AG04450 (cell line): ENCODE measurements at places on chromosomes 3 and 15.

- DNase-seq = no peak
Measured at GRCh38 chr3:189632242-189632641, 1.1 kb downstream of the TP63 start.

GRCh38 chr3:79653266-79653830 lies 114.5 kb downstream of the ROBO1 start:
- no peak for DNase-seq

DNA sequence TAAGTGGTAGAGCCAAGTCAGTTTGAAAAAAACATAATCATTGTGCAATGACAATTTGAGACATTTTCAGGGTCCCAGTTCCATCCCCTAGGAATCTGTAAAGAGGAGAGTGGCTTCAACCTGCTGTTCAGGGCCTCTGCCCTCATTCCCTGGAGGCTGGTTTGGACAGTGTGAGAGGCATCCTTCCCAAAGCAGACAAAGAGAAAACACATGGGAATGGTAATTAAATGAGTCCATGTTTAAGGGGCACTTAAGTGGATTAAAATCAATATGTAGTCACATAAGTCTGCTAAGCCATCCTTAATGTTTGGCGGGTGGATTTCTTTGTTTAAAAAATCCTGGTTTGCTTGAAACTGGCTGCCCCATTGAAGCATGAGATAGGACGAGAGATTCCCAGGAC lies 146.3 kb upstream of the CTDSPL start:
- no peak for DNase-seq

DNA sequence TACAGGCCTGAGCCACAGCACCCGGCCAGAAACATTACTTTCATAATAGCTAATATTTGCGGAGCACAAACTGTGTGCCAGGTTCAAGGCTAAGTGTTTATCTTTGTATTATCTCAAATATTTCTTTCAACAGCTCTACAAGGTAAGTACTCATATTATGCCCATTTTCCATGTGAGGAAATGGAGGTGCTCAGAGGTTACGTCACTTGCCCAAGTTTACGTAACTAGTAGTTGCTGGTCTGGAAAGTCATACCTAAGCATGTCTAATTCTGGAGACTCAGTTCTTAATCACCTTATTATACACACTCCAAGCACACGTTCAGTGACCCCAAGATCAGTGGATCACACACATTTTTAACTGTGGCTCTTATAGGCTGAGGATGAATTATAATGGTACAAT lies 177.5 kb downstream of the OXSM start:
- no peak for DNase-seq

DNA sequence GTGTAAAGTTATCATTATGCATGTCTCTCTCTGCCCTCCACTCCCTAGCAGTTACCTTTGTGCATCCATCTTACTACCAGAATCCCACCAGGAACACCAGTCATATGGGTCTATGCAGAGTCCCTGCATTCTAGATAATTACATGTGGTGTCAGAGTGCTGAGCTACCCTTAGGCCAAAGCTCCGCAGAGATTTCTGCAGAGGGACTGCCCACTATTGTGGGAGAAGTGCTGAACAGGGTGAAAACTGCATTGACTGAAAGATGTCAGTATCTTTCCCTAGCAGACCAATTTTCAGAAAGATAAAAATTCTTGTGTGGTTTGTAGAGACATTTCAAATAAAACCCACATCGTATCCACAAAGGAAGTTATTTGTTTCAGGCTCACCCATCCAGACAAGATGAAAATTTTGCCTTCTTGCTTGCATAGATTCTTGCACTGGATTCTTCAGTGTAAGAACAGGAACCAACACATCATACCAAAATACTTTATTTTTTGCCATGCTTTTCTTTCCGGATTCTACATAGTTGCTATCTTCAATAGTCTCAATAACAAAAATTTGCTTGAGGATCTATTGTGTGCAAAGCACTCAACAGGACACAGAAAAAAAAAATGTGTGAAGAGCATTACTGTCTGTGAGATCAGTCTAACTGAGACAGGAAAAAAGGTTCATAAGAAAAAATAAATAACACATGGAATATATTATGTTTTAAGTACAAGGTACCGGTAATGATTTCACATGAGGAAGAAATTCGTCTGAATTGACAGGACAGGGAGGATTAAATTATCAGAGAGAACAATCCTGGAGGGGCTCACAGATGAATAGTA lies 32.0 kb upstream of the CCDC80 start:
- no peak for DNase-seq

- no peak for DNase-seq
Measured at GRCh38 chr15:95565690-95566089, 764.8 kb upstream of the NR2F2 start.

DNA sequence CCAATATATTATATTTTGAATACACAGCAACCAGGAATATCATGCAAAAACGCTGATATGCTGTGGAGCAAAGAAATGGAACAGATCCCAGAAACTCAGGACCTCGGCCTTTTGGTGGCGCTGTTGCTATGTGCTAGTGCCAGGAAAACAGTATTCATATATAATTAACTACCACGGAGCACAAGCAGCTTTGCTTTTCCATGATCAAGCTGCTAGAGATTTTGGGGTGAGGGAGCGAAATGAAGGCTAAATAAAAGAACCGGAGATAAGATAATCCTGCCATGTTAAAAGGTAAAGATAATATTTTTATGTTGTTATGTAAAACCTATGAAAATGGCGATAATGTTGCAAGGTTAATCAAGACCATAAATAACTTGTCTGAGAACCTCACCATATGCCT lies 157.7 kb upstream of the FAM3D start:
- DNase-seq = peak; percentile 33

DNA sequence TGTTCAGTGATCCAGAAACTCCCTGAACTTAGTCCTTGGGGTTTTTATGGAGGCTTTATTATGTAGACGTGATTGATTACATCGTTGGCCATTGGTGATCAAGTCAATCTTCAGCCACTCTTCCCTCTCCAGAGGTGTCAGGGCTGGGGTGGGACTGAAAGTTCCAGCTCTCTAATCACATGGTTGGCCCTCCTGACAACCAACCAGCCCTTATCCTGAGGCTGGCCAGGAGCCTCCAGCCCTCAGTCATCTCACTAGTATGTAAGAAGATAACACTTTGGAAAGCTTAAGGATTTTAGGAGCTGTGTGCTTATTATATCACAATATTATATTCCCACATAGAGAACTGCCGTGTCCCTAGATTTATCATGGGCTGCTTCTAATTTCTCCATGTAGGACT lies 142.3 kb downstream of the VPS8 start:
- no peak for DNase-seq

DNA sequence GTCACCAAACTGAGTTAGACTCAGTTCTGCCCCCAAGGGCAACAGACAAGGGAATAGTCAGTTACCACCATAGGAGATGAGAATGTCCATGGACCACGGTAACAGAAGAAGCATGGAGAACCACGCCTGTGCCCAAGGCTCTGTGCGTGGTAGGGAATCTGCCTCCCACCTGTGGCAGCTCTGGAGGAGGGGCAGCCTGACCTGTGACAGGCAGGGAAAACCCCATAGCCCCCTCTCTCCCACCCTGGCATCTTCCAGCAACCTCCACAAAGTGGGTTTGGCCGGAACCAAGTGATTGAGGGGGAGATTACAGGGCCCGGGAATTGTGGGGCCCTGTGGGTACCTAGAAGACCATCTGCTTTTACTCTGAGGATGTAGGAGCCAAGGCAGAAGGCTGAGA lies 14.3 kb upstream of the LTF start:
- DNase-seq = no peak

DNA sequence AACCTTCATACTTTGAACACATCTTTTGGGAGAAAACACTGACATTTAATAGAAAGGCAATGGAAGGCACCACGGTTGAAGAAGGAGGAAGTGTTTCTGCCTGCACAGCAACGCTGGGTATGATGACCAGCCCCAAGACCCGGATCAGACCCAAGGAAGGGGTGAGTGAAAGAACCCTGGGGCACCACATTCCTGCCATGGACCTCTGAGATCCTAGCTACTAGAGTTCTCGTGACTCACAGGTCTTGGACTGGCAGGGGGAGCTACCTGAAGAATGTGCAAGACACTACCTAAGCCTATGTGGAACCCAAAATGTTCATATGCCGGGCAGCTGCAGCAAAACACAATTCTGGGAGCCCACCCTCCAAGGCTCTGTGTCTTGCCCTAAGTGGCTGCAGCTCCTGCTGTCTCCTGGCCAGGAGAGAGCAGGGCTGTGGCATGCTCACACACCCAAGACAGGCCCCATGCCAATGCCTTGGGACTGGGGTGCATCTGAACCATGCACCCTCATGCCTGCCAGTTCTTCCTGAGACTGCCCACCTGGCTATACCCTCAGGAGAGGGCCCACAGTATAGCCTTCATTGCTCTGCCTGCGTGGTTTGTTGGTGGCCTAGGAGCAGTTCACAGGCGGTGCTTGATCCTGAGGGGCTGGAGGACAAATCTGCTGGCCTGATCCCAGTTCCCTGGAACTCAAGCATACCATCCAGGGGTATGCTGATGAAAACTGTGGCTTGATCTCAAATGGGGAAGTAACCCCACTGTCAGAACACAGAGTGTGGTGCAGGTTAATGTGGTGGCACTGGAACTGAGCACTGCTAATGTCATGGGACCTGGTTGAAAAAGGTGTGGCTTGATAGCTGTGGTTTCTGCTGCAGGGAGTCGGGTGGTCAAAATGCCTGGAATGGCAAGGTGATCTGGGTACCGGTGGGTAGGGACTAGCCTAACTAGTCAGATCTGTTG lies 353.3 kb upstream of the ARHGEF26 start:
- DNase-seq = no peak

- DNase-seq = no peak
Measured at GRCh38 chr3:64870876-64871646, 183.3 kb upstream of the ADAMTS9 start.

GRCh38 chr3:14366248-14366647 lies 36.2 kb upstream of the SLC6A6 start:
- DNase-seq = no peak

DNA sequence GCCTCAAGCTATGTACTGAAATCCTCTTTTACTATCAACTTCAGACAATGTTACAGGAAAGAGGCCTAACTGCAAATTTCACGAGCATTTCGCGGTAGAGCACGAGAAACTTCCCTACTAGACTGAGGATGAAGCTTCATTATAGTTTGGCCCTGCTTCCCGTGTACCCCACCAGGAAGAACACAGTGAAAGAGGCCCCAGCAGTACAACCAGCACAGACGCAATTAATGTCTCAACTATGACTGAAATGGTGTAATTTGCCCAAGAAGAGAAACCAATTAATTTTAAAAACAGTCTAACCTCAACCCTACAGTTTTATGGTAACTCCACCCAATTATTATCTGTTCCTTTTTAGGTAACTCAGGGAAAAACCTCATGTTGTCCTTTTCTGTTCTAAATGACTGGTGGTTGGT lies 12.1 kb downstream of the CHSY1 start:
- no peak for DNase-seq

GRCh38 chr15:101133751-101134261 lies 118.0 kb downstream of the CHSY1 start:
- DNase-seq = no peak

DNA sequence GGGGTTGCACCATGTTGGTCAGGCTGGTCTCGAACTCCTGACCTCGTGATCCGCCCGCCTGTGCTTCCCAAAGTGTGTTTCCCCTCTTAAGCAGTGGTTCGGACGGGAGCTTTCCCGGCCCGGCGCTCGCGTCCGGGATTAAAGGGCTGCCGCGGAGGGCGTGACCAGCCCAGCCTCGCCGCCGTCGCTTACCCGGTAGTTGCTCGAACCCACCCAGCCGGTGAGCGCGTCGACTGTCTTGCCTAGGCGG lies 513 bp downstream of the CLASP2 start:
- no peak for DNase-seq

DNA sequence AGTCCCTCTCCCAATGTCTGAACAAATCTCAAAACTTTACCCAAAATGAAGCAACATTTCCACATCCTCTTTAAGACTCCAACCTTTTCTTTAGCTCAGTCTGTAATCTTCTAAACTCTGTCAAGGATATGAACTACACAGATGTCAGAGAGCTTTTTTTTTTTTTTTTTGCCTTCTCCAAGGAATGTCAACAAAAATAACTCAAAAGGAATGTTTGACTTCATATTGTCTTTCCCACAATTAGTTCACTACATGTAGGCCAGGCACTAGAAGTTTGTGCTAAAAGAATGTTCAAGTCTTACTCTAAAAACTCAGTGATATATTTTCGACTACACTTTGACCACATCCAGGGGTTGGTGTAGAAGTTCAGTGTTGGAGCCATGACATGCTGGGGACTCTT lies 37.1 kb downstream of the ADAMTS9 start:
- no peak for DNase-seq

- DNase-seq = no peak
Measured at GRCh38 chr3:146133441-146133840, 27.5 kb downstream of the PLOD2 start.

DNA sequence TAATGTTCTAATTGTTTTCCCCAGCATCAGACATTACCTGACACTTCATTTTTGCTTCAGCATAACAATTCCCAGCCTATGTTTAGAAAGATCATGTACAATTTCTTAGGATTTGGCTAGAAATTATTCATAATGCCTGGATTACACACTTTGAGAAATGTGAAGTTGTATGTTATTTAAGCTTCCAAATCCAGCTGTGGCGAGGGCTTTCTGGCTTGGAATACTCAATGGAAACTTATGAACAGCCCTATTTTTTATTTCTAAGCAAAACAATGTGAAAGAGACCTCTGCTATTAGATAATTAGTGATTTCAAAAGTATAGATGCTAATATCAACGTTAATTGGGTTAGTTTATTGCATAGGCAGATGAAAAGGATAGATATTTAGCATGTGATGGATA lies 341.6 kb downstream of the ZNF385D start:
- DNase-seq = no peak
